ENCODE measurements at places on chromosomes 3 and 15. TPM values are rescaled to one million over a fixed set of nuclear protein-coding genes. Genes with fewer than 3 reads are reported as not detected.

DMXL2 gene
- total RNA-seq: 21.5 TPM

CEMIP gene
- total RNA-seq: 3.5 TPM

GRCh38 chr3:152230370-152230769 lies 38.4 kb upstream of the MBNL1 start:
- no peak for DNase-seq

NAA80 gene
- 21.3 TPM for total RNA-seq

- DNase-seq: no peak
These were observed 266.2 kb upstream of the ROPN1 start for GRCh38 chr3:124258057-124258500.

CCRL2 gene
- not detected for total RNA-seq

GRCh38 chr15:101194546-101195125 lies 57.2 kb downstream of the CHSY1 start:
- DNase-seq: no peak

DNA sequence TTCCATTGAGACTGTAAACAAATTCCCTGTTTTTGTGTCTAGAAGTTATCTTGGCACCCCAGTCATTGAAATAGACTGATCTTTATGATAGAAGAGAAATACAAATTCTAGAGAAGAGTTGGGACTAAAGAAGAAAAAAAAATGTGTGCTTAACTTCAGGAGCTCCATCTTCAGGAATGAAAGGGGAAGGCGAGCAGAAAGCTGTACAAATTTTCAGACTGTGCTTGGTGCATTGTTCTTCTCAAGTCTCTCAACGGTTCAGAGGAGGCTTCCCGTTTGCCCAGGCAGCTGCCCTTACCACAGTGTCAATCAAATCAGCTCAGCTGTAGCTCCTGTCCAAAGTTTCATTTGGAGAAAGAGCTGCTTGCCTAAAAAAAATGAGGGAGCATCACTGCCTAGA lies 41.7 kb downstream of the OXSM start:
- peak; percentile 31 for DNase-seq

EXD1 gene
- not detected for total RNA-seq

DNA sequence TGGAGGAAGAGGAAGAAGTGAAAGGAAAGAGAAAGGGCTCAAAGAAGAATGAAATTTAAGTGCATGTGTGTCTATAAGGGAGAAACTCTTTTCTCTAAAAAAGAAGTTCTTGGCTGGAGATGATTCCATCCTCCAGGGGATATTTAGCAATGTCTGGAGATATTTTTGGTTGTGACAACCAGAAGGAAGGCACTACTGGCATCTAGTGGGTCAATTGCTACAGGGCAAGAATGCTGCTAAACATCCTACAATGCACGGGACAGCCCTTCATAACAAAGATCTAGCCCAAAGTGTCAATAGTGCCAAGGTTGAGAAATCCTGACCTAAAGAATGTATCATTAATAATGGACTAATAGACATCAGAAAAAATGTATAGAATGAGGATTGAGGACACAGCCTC lies 57.4 kb upstream of the ST3GAL6 start:
- DNase-seq: no peak

- no peak for DNase-seq
These were observed 83.5 kb upstream of the ADPGK start for GRCh38 chr15:72866866-72867616.

GRCh38 chr3:11699083-11699427 lies 55.3 kb upstream of the VGLL4 start:
- DNase-seq: no peak

CPN2 gene
- not detected for total RNA-seq

SPTSSB gene
- 2.9 TPM for total RNA-seq

GRCh38 chr15:36951731-36952247 lies 148.6 kb downstream of the MEIS2 start:
- no peak for DNase-seq

All from HCT116 (cell line).